Fibroblast of lung (primary cell): ENCODE measurements at places on chromosomes 5 and 9. TPM values are rescaled to one million over a fixed set of nuclear protein-coding genes. Genes with fewer than 3 reads are reported as not detected.

PCDHB9 gene
- total RNA-seq = 0.26 and 0.99 TPM in 2 replicates

CLTB gene
- total RNA-seq = 74.2 and 94.3 TPM in 2 replicates

CYLC2 gene
- total RNA-seq = not detected in 2 replicates

FCHO2 gene
- 19.2 and 19.5 TPM in 2 replicates for total RNA-seq

GRCh38 chr5:20105915-20106314 is 117.9 kb upstream of the CDH18 start:
- H3K36me3 ChIP-seq = no peaks in the 10 kb centered on the region
- no peak overlapping the region for H3K27ac ChIP-seq
- no peaks in the 10 kb centered on the region for H3K4me1 ChIP-seq
- DNase-seq = no peak

DNA sequence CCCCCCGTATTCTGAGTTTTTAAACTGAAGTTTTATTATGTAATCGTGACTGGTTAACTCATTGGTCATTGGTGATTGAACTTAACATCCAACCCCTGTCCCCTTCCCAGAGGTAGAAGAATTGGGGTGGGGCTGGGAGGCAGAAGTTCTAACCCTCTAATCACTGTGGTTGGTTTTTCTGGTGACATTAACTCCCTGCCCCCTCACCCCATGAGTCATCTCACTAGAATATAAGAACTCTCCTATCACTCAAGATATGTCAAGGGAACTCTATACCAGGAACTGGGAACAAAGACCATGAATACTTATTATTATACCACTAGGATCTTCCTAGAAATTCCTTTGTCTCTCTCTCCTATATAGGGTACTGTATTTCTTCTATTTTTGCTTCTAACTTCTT is 52.3 kb upstream of the CAVIN4 start:
- no peaks in the 10 kb centered on the region for H3K4me1 ChIP-seq
- no peak for DNase-seq
- no peaks in the 10 kb centered on the region for H3K27me3 ChIP-seq
- H3K36me3 ChIP-seq = no peaks in the 10 kb centered on the region
- H3K4me3 ChIP-seq = no peak overlapping the region

DNA sequence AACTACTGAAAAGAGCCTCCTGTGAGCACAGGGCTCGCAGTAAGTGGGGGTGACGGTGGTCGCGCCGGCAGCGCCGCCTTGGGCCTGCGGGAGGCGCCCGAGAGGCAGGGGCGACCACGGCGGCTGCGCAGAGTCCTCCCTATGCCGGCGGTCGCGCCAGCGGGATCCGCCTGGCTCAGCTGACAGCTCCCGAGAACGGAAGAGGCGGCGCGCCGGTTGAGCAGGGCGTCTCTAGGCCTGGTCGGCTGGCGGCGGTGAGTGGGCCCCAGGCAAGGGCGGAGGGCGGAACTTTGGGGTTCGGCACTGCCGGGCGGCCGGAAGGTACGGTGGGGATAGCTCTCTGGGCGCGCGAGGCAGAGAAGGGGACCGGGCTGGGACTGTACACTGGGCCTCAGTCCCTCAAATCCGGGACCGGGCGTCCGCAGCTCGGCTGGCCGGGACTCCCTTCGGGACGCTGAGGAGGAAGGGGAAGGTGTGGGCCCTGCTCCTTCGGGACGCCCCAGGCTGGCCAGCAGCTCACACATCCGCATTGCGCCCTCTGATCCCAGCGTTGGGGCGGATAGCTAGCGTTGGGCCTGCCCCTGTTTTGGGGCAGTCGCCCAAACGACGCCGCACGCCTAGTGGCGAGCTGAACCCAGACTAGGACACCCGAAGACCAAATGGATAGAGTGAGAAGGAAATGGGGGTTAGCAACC is at the start of gene RNF14:
RNF14 (plus strand) TSS at position 192 of the 695 bp plus-strand sequence. CDS start 4,484 bp downstream, outside the sequence.
- H3K4me1 ChIP-seq = peaks cover 12% of the 10 kb centered on the region
- peak within 1 kb of the TSS; percentile 77 for H3K4me3 ChIP-seq

GRCh38 chr9:69421908-69422801 is 97.1 kb downstream of the ENTREP1 start:
- H3K27ac ChIP-seq = no peak overlapping the region
- no peaks in the 10 kb centered on the region for H3K27me3 ChIP-seq
- H3K4me3 ChIP-seq = no peak overlapping the region
- peak; percentile 40 for DNase-seq

- DNase-seq = peak; percentile 56
- no peaks in the 10 kb centered on the region for H3K36me3 ChIP-seq
- H3K4me3 ChIP-seq = no peak overlapping the region
- H3K4me1 ChIP-seq = peaks cover 5% of the 10 kb centered on the region
- H3K27me3 ChIP-seq = no peaks in the 10 kb centered on the region
- no peak overlapping the region for H3K27ac ChIP-seq
These were observed 152.5 kb downstream of the ADAMTS6 start for GRCh38 chr5:65329266-65329665.

- no peaks in the 10 kb centered on the region for H3K36me3 ChIP-seq
- H3K27me3 ChIP-seq = no peaks in the 10 kb centered on the region
- H3K4me3 ChIP-seq = no peak overlapping the region
- DNase-seq = no peak
These were observed 225.1 kb upstream of the TBCA start for GRCh38 chr5:78001197-78001596.

DNA sequence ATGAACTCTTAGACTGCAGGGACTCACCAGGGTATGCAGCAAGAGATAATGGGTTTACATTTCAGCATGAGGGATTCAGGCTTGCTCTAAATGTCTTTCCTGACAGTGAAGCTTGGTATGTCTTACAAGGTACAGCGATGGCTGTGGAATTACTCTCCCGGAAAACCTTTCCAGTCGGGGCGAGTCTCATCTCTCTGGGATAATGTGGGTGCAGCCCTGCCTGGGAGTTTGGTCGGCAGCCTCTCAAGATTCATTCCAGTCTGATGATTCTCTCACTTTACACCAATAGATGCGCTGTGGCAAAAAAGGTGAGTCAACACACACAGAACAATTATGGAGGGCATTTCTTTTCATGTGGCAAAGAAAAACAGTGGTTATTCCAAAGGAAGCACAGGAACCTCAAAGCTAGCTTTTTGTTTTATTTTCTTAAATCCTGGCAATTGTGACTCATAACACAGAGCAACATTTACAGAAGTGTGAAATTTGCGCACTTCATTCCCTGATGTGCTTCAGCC is 190.3 kb downstream of the DCP2 start:
- H3K4me3 ChIP-seq = no peak overlapping the region
- no peaks in the 10 kb centered on the region for H3K27me3 ChIP-seq
- no peaks in the 10 kb centered on the region for H3K36me3 ChIP-seq

DNA sequence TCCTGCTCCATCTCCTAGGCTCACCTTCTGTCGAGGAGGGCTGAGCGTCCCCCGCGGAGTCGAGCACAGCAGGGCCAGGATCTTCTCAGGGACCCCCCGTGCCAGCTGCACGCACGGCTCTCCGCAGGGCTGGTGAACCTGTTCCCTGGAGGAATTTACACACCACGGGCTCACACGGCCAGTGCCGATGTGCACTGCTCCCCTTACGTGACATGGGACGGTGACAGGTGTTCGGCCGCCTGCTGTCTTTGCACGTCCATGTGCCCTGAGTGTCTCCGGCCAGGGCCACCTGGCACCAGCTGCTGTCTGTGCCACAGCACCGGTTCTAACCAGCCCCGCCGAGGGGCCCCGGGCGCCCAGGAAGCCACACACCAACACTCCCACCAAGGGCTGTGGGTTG is 8.7 kb upstream of the AGPAT2 start:
- H3K27me3 ChIP-seq = peaks cover under 1% of the 10 kb centered on the region
- no peak overlapping the region for H3K4me3 ChIP-seq
- no peaks in the 10 kb centered on the region for H3K36me3 ChIP-seq
- DNase-seq = no peak

DNA sequence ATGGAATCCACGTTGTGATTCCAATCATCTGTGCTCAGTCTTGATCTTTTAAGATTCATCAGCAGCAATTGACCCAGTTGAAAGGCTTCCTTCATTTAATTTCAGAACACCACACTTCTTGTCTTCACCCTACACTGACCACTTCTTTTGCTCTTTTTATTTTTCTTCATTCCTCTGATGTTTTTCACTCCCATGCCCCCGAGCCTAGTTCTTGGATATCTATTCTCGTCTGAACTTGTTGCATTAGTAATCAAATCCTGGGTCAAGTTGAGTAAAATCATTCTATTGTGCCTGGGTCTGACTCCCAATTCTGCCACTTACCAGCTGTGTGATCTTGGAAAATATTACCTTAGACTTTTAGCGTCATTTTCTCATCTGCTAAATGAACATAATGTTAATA is 356.5 kb downstream of the CDH12 start:
- no peak for DNase-seq
- no peak overlapping the region for H3K27ac ChIP-seq
- H3K36me3 ChIP-seq = no peaks in the 10 kb centered on the region
- no peaks in the 10 kb centered on the region for H3K4me1 ChIP-seq
- H3K27me3 ChIP-seq = no peaks in the 10 kb centered on the region
- H3K4me3 ChIP-seq = no peak overlapping the region

GRCh38 chr5:40273936-40274335 is 405.8 kb upstream of the PTGER4 start:
- no peak overlapping the region for H3K4me3 ChIP-seq
- H3K27ac ChIP-seq = no peak overlapping the region
- H3K27me3 ChIP-seq = no peaks in the 10 kb centered on the region
- no peaks in the 10 kb centered on the region for H3K36me3 ChIP-seq

- H3K4me3 ChIP-seq = no peak overlapping the region
- no peaks in the 10 kb centered on the region for H3K4me1 ChIP-seq
- no peak for DNase-seq
- H3K36me3 ChIP-seq = no peaks in the 10 kb centered on the region
- no peaks in the 10 kb centered on the region for H3K27me3 ChIP-seq
These were observed 506.5 kb downstream of the DMAC1 start for GRCh38 chr9:7293091-7293490.

DNA sequence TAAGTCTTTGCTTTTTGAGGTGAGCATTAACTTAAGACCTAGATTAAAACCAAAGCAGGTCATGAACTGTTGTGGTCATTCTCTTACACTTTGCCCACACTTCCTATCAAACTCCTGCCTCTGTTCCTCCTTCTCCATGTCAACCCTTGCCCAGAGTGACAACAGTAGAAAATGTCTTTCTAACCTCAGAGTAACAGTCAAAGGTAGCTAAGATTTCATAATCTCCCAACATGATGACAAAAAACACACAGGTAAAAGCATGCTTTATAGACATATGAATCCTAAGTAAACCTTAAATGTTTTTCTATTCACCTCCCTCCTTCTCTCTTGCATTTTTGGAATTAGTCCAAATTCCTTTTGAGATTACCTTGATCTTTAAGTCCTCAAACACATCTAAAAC is 422.3 kb downstream of the SPATA31D1 start:
- H3K4me1 ChIP-seq = no peaks in the 10 kb centered on the region
- H3K4me3 ChIP-seq = no peak overlapping the region
- no peaks in the 10 kb centered on the region for H3K27me3 ChIP-seq
- no peak for DNase-seq
- no peak overlapping the region for H3K27ac ChIP-seq

DNA sequence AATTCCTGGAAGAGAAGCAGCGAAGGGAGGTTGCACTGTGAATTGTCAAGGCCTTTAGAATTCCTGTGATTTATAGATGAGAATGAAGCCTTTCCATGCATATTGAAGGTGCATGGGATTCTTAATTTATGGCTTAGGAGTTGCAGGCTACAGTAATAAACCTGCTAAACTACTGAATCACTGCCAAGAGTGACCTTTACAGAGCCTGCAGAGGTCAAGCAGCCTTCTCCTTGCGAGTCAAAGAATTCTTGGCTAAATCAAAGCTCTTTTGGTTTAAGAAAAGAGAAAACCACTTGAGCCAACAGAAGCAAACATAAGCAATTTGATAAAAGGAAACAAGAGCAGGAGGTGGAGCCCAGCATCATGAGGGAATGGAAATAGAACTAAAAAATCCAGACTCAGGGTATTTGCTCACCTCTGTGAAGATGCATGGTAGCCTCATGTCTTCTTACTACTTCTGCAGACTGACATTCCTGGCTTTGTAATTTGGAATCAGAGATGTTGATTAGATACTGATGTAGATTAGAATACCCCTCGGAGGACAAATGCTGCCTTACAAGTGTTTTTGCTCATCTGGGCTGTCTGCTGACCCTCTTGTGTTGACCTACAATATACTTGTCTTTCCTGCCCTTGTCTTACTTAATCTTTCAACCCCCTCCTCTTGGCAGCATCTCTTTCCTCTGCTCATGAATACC is 90.3 kb upstream of the IFNK start:
- no peaks in the 10 kb centered on the region for H3K36me3 ChIP-seq
- no peaks in the 10 kb centered on the region for H3K27me3 ChIP-seq
- no peak overlapping the region for H3K4me3 ChIP-seq
- no peak overlapping the region for H3K27ac ChIP-seq
- DNase-seq = no peak

DNA sequence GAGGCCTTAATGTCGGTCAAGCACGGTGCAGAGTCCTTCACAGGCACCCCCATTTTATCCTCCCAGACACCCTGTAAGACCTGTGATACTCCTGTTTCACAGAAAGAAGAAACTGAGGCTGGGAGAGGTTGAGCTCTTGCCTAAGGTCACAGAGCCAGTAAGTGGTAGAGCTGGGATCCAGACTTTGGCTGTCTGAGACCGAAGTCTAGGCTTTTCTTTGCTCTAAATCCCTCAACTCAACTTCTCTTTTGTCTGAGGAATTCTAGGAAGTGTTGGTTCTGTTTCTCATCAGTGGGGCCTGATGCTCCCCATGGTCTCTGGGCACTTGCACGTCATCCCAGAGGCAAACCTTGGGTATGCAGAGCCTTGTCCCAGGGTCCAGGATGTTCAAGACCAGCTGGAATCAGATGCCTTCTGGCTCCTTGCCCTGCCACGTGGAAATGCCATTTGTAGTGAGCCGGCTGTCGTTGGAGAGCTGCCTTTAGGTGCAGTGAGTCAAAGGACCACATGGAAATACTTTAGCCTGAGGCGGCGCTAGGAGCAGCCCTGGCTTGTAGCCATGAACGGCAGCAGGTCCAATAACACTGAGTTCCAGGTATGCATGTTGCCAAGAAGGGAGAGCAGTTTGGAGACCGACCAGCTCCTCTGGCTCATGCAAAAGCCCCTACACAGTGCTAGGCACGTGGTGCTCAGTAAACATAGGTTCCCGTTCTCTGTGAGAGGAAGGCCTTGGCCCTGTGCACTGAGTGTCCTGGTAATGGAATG is 9.2 kb downstream of the DCANP1 start:
- no peaks in the 10 kb centered on the region for H3K27me3 ChIP-seq
- peaks cover 22% of the 10 kb centered on the region for H3K4me1 ChIP-seq
- H3K27ac ChIP-seq = peak overlapping the region; percentile 34
- no peaks in the 10 kb centered on the region for H3K36me3 ChIP-seq
- no peak overlapping the region for H3K4me3 ChIP-seq

GRCh38 chr5:145859897-145860296 is 12.9 kb downstream of the GRXCR2 start:
- H3K27ac ChIP-seq = no peak overlapping the region
- peaks cover 4% of the 10 kb centered on the region for H3K4me1 ChIP-seq
- no peaks in the 10 kb centered on the region for H3K36me3 ChIP-seq
- no peak overlapping the region for H3K4me3 ChIP-seq
- H3K27me3 ChIP-seq = no peaks in the 10 kb centered on the region
- no peak for DNase-seq

GRCh38 chr9:32384364-32385151 is at the start of gene ACO1:
ACO1 (plus strand) TSS chr9:32384643; CDS start chr9:32405507, 20,864 bp downstream.
- no peaks in the 10 kb centered on the region for H3K27me3 ChIP-seq
- peaks cover 2% of the 10 kb centered on the region for H3K36me3 ChIP-seq
- peak; percentile 80 for DNase-seq
- peak within 1 kb of the TSS; percentile 80 for H3K4me3 ChIP-seq
- H3K4me1 ChIP-seq = peaks cover 8% of the 10 kb centered on the region
- peak within 1 kb of the TSS; percentile 87 for H3K27ac ChIP-seq

- no peaks in the 10 kb centered on the region for H3K4me1 ChIP-seq
- H3K4me3 ChIP-seq = no peak overlapping the region
- H3K27me3 ChIP-seq = no peaks in the 10 kb centered on the region
- H3K36me3 ChIP-seq = no peaks in the 10 kb centered on the region
- DNase-seq = peak; percentile 50
These were observed 328.6 kb upstream of the NUDT12 start for GRCh38 chr5:103891151-103891550.
